ENCODE measurements at places on chromosomes 1 and 21.

- DNase-seq = no peak
Observed at GRCh38 chr1:170415710-170416372, 116.1 kb upstream of the GORAB start.

DNA sequence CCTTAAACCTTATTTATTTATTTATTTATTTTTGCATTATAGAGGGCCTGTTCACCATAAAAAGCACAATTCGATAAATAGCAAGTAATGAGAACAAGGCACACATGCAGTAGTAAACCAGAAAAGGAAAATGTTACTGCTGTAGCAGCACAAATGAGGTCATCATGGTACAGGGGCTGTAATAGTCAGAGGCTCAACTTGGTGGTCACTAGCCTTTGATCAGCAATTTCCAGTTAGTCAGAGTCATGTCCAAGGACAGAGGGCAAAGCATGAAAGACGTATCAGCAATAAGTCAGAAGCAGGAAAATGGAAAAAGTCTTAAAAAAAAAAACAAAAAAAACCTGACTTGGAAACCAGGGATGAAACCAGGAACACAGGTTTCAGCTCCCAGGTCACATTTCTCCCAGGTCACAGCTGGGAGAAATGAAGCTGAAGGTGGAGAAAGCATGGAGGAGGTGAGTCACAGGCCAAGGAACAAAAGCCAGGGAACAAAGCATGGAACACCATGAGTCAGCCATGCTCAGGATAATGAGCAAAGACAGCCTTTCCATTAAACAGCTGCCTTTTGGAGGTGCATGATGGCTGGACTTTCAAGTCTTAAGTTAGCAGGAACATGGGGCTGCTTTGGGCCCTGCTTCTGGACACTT is 556.3 kb downstream of the LTN1 start:
- DNase-seq = no peak

DNA sequence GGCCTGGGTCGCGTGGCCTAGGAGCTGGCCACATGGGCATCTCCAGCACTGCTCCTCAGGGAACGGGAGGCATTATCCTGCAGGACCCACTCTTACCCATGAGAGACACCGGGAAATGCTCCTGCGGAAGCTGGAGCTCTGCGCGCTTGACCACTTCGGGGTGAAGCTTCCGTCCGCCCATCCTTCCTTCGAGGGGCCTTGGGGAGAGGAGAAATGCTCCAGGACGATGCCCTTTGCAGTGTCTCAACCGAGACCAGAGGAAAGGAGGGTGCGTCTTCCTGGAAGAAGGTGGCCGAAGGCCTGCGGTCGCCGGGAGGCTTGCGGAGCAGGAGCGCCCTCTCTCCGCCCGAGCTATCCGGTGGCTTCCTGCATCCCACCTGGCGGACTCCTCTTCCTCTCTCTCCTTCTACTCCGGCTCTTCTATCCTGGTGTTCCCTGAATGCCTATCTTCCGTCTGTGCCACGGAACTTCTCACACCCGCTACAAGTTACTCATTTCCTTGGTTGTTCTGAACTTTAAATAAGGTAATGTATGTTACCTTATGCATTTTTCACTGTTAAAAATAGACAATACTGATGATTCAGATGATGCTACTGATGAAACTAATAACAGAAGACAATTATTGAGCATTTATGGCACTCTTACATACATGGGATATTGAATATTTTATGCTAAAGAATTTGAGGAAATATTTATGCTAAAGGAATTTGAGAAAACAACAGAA is 91.4 kb downstream of the PRKAB2 start:
- no peak for DNase-seq

GRCh38 chr1:204350312-204350711 is 9.4 kb downstream of the PLEKHA6 start:
- DNase-seq = no peak

GRCh38 chr1:231376875-231377549 is 38.9 kb downstream of the SPRTN start:
- DNase-seq = no peak

Data from Jurkat, Clone E6-1 (cell line).